ENCODE measurements at places on chromosomes 2 and 18.

DNA sequence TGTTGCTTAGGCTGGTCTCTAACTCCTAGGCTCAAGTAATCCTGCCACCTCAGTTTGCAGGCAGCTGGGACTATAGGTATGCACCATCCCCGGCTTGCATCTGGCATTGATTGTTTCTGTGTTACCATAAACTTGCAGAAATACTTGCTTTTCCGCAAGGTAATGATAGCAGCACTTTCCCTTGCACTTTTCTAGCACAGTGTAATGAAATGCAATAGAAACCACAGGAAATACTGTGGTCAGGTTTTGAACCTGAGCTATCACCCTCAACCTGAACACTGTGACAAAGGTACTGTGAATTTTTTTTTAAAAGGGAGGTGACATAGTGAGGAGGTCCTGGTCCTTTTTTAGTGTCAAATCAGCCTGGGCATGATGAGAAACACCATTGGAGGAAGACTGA, 38.3 kb downstream of the DHRS9 start:
- DNase-seq = no peak

DNA sequence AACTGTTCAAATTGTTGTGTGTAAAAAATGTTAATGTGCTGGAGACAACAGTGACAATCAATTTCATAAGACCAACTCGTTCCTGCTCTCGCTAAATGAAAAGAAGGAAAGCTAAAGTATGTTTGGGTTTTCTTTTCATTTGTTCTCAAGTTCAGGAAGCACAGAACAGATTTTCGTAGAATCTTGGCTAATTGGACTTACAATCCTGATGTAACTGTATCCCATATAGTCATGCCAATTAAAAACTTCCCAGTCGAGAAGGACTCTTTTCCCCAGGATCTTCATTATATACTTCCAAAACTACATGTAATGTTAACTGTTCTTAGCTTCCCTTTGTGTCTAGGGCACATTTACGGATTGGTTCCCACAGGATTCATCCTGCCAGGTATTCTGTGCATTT, 135.4 kb upstream of the ITGB6 start:
- DNase-seq = no peak

DNA sequence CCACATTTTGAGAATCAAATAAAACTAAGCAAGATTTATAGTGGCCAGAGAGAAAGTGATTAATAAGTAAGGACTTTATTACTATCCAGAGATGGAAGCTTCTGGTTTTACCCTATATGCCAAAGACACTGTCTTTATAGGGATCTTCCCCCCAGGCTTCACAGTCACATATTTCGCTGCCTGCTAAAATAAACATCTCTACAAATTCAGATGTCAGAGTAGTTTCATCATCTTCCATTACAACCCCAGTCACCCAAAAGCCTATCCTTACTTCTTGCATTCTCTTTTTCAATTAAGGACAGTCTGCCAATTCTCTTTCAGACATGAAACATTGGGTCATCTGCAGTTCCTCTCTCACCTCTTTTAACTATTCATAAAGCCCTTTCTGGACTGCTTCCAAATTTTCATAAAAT, 28.3 kb downstream of the CREB1 start:
- no peak for DNase-seq

GRCh38 chr2:230205721-230206120, 14.1 kb downstream of the SP110 start:
- DNase-seq = no peak

- DNase-seq = no peak
Observed at GRCh38 chr2:81940266-81940955, 1635.9 kb upstream of the LRRTM1 start.

DNA sequence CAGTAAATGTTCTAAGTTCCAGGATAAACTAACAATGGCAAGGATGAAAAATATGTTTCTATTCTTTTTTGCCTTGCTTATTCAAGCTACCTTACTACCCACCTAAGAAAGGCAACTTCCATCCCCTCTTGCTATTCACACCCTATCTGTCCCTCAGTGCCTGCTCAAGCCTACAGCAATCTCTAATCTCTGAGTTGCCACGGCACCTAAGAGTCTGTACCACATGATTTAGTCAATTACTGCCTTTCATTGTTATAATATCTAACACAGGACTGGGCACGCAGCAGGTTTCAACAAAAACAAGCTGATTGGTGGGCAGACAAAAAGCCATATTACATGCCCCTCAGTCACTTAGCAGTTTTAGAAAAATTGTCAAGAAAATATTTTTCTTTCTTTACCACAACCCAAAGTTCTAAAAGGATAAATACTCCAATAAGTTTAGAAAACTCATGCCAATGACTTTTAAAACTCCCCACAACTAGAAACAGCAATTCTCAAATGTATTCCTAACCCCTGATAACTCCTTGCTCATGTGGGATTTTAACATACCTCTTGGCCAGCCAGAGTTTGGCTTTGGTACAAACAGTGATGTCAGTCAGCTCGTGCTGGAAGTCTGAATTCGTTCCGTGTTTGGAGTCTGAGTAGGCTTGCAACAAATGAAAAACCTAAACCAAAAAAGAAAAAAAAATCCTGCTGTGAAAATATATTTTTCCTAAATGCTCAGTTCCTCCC, 117.3 kb upstream of the ZFP36L2 start:
- no peak for DNase-seq

DNA sequence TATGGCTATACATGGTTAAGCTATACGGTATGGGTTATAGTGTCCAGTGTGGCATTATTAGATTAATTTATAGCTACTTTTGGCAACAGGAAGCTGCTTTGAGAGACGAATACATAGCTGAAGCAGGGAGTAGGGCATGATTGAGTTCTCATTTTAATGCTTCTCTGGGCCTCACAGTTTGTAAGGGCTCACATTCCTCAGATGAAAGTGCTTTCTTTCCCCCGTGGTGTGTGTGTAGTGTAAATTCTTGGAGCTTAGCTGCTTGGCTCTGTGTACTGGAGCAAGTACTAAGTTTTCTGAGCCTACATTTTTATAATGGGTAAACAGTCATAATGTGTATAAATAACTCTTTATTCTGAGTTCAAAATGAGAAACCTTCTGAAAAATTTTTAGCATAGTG, 173.7 kb downstream of the PTPRM start:
- no peak for DNase-seq

GRCh38 chr2:182316950-182317349, 109.9 kb downstream of the PDE1A start:
- DNase-seq = no peak

- DNase-seq = no peak
Observed at GRCh38 chr2:24721470-24721869, 71.7 kb downstream of the PTRHD1 start.

GRCh38 chr2:99784946-99785345, 295.1 kb upstream of the REV1 start:
- no peak for DNase-seq

DNA sequence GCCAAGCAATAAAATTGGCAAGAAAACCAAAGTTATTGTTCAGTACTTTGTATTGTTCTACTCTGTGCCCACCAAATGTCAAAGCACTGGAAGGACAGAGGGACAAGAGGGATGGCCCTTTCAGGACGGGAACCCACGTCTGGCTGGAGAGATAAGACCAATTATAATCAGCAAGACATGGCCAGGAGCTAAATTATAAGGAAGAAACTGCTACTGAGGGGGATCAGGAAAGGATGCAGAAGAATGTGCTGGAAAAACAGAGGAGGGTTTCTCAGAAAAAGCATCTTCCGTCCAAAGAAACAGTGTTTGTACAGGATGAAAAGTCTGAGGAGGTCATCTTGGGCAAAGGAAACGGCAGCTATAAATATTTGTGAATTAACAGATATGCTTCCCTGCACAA, 46.4 kb upstream of the NARS1 start:
- DNase-seq = no peak

GRCh38 chr2:130963849-130964793, 127.4 kb downstream of the ARHGEF4 start:
- DNase-seq = peak; percentile 83

GRCh38 chr2:12087671-12088380, 341.4 kb downstream of the LPIN1 start:
- no peak for DNase-seq

- DNase-seq = no peak
Observed at GRCh38 chr2:169131587-169132512, 62.5 kb downstream of the DHRS9 start.

DNA sequence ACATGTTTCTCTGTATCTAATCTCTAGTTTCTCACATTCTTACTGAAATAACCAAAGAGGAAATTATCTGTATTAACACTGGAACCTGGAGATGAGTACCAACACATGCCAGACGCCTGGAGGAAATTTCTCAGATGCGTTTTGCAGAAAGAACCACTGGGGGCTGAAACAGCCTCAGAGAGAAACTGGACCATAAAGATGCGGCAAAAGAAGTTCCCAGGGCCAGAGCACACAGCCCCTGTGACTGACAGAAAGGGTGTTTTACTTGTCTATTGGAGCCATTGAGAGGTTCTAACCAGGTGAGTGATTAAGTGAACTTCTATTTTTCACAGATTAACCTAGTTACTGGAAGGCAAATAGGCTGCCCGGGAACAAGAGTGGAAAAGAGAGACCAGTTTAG, 103.9 kb downstream of the EVA1A start:
- DNase-seq = no peak

DNA sequence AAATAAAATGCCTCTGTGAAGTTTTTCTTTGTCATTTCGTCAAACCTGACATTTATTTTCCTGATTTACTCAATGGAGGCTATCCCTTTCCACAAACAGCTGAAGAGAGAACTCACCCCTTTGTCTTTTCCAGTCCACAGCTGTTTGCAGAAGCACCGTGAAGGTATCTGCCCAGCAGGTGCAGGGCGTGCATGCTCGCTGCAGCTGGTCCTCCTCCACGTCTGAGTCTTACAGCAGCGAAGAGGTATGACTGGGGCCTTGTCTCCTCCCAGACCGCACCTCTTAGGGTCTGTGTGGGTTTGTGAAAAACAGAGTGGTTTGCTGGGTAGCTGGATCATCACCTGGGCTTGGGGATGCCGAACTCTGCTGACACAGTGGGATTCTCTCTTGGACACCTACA, 9.7 kb downstream of the SPP2 start:
- no peak for DNase-seq

GRCh38 chr2:14313341-14313740, 319.2 kb upstream of the LRATD1 start:
- no peak for DNase-seq

DNA sequence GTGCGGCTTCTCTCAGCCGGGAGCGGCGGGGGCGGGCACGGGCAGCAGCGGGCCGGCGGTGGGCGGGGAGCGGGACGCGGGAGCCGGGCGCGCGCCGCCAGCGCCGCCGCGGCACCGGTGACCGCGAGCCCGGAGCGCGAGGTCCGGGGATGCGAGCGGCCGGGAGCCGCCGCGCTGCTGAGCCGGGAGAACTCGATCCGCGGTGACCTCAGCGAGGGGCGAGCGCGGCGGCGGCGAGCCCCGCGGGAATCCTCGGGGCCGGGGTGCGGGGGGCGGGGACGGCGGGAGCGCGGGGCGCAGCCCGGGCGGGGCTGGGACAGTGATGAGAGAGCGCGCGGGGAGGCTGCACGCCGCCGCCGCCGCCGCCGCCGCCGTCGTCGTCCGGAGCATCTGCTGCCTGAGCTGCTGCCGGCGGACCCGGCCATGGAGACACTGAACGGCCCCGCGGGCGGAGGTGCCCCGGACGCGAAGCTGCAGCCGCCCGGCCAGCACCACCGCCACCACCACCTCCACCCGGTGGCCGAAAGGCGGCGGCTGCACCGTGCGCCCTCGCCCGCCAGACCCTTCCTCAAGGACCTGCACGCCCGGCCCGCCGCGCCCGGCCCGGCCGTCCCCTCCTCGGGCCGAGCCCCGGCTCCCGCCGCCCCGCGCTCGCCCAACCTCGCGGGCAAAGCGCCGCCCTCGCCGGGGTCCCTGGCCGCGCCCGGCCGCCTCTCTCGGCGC, at the start of gene MTCL1:
MTCL1 (plus strand) TSS at position 319 of the 723 bp plus-strand sequence; CDS start at position 424, 105 bp downstream.
- DNase-seq = peak; percentile 70

GRCh38 chr2:193326296-193326695, 1131.6 kb upstream of the TMEFF2 start:
- no peak for DNase-seq

GRCh38 chr2:101410746-101411145, 23.4 kb upstream of the CREG2 start:
- no peak for DNase-seq

- DNase-seq = no peak
Observed at GRCh38 chr2:40579247-40579646, 127.4 kb upstream of the SLC8A1 start.

GRCh38 chr2:201568217-201568820, 75.0 kb downstream of the TMEM237 start:
- no peak for DNase-seq

DNA sequence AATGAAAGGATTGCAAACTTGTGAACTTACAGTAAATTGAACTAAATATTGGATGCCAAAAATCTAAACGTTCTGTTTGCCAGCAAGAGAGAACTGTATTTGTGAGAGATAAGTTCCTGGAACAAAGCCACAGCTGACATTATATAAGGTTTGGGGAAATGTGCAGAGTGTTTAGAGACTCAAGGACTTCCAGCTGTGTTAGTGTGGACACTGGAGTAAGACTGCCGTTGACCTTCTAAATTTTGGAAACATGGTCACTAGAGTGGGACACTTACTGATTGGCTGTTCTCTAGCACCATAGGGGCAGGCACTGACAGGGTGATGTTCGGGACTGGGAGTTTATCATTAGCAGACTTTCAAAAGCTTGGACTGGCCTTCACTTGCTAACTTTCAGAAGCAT, 40.5 kb downstream of the SCN9A start:
- DNase-seq = no peak

- DNase-seq = peak; percentile 50
Observed at GRCh38 chr2:158923180-158923594, 45.3 kb upstream of the TANC1 start.

GRCh38 chr2:19695706-19696105, 206.1 kb downstream of the TTC32 start:
- no peak for DNase-seq

- DNase-seq = no peak
Observed at GRCh38 chr2:145012214-145012670, 492.3 kb upstream of the ZEB2 start.

DNA sequence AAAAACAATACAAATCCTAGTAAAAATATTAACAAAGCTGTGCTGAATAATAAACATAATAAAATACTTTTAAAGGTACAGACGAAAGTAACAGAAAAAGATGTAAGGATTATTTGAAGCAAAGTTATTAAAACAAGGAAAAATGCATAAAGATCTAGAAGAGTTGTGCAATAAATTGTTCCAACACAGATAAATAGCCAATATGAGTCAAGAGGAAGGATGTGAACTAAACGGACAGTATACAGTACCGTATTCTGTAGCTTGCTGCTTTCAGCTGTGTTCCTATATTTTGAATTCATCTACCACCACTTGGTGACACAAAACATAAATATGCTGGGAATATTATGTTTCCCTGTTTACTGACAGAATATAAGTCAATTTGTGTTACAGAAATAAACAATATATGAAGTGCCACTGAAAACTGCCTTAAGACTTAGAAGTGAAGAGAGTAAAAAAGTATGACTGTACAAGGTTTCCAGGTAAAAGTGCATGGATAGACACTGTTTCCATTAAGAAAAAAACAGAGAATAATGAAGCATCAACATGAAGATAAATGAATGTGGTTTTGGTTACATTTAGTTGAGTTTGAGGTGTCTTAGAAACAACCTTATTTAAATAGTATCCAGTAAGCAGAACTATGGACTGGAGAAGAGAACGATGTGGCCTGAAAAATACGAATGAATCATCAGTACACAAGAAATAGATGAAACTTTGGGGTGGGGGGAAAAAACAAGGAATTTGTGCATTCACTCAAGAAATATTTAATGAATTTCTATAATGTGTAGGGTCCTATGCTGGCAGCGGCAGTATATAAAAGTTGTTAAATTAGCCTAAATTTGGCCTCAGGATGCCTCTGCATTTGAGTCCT, 13.1 kb downstream of the PPP3R1 start:
- DNase-seq = no peak
